ENCODE measurements at places on chromosomes 7 and 10.

- no peak for DNase-seq
Measured at GRCh38 chr7:36862771-36863261, 138.5 kb upstream of the AOAH start.

- no peak for DNase-seq
Measured at GRCh38 chr7:841943-842342, 9.7 kb downstream of the SUN1 start.

- DNase-seq: no peak
Measured at GRCh38 chr7:151700586-151701165, 176.2 kb downstream of the PRKAG2 start.

DNA sequence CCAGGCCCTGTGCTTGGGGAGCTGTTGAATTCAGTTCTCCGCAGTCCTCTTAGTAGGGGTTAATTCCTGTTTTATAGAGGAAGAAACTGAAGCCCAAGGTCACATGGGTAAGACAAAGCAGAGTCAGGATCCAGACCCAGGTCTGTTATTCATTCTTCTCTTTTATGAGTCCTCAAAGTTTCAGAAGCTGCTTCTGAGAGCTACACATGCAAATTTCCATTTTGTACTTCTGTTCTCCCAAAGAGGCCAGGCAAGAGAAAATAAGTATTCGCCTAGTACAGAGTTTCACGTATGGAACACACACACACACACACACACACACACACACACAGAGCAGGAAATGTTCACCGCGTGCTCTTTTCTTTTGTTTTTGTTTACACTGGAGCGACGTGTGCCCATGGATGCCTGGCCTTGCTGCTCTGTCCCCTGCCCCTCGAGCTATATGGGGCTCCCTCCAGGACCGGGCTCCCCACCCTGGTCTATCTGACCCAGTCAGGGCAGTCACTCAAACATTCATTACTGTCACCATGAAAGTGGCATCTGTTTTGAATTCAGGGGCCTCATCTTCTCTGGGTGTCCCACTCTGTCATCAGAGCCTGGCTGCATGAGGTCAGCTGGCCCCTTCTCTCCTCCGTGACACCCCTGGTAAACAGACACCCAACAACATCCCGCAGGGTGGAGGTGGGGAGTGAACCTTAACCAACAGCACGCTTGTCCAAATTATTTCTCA, 84.4 kb downstream of the TNS3 start:
- no peak for DNase-seq

DNA sequence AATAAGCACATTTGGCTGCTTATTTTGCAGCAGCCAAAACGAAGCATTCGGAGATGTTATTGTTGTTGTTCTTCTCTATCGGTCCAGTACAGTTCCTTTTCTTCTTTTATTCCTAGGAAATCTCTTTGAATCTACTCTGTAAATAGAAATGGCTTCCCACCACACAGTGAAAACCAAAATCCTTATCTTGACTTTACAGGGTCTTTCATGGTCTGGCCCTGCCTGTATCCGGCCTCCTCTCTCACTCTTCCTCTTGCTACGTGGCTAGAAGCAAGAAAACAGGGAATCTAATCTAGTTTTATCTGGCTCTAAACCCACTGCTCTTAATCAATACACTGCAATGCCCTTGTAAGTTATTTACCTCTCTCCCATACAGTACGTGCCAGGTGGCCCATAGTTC, 926.0 kb upstream of the C7orf33 start:
- no peak for DNase-seq

DNA sequence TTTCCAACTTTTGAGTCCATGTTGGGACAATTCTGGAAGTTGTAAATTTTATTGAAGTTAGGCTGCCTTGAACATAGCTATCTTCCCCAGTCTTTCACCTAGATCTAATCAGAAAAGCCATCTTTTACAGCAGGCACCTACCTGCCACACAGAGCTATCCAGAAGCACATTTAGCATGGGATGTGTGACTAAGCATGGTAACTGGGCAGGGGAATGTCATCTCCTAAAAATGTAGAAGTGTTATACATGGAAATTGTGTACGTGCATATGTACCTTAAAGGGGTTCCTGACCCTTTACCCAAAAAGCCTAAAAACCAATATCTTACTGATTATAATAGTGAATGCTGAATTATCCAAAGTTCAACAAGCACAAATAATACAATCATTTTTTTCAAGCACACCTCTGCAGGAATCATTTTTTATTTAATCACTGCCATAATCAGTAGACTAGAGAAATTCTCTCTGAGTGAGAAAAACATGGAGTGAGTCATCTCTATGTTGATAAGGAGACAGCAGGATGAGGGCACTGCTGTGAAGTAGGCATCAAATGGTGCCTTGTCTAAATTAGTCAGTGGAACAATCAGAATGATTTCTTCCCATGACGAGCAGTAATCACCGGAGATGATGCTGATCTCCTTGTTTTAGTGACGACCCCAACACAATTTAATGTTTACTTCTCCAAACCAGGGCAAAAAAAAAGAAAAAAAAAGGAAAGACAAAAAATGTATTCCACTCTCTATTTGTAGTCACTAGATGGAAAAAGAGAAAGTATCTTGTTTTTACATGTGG, 75.9 kb downstream of the SORBS1 start:
- no peak for DNase-seq

DNA sequence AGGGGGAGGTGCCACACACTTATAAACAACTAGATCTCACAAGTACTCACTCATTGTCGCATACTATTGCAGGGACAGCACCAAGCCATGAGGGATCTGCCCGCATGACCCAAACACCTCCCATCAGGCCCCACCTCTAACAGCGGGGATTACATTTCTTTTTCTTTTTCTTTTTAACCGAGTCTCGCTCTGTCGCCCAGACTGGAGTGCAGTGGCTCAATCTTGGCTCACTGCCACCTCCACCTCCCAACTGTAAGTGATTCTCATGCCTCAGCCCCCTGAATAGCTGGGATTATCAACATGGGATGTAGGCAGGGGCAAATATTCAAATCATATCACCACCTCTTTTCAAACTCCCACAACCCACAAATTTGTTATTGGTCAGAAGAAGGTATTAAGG, 76.7 kb downstream of the SKAP2 start:
- DNase-seq: no peak

DNA sequence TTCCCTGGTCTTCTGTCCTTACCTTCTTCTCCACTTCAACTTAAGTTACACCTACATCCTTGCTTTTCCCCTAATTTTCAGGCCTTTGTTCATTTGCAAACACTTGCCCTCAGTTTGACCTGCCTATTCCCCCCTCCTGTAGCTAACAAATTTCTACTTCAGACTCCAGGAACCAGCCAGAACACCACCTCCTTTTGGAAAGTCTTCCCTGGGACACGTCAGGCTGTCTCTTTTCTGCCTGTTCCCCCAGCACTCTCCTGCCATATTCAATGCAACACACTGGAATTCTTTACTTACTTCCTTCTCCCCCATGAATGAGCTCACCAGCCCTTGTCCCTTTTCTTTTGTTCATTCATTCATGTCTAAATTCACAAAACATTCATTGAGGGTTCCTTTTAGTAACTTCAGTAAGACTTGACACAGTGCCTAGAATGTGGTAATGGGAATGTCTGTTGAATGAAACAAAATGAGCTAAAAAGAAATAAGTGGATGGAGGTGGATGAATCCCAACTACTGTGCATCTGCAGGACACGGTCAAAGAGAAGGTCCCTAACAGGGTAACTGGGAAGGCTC, 478.0 kb downstream of the KCNMA1 start:
- no peak for DNase-seq

GRCh38 chr7:43248961-43249822, 136.7 kb downstream of the HECW1 start:
- no peak for DNase-seq

DNA sequence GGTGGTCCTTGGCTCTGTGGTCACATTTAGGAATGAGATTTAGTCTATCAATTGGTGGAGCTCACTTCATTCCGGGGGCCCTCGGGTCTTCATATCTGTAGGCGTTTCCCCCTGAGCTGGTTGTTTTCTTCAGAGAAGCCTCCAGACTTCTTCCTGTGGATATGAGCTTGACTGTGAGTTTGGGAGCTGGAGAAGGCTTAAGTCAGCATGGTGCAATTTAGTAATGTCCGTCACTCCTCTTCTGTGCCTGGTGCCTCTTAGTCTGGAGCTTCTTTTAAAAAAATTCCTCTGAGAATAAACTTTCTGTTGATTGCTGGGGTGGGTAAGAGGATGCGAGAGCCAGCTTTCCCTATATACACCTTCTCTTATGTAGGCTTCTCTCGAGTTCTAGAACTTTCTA, 40.2 kb downstream of the HECW1 start:
- DNase-seq: no peak

- no peak for DNase-seq
Measured at GRCh38 chr7:113915956-113916355, 2.9 kb downstream of the PPP1R3A start.

- DNase-seq: no peak
Measured at GRCh38 chr7:22884911-22885788, 62.5 kb upstream of the TOMM7 start.

DNA sequence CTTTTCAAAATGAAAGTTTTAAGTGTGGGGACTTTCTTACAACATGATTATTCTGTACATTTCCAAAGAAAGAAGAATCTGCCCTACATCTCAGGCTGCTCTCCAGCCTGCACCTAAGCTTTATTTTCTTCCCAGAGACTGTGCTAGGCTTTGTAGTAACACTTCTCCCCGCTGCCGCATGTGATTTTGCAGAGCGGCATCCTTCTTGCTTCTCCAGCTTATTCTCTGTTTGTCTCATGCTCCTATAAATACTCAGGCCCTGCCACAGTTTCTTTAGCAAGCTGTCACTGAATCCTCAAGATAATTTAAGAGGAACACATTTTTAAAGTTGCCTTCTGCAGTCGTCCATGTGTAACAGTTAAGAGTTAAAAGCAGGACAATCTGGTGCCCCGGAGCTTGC, 53.5 kb downstream of the INSYN2A start:
- no peak for DNase-seq

- no peak for DNase-seq
Measured at GRCh38 chr10:44291091-44291490, 93.8 kb downstream of the CXCL12 start.

DNA sequence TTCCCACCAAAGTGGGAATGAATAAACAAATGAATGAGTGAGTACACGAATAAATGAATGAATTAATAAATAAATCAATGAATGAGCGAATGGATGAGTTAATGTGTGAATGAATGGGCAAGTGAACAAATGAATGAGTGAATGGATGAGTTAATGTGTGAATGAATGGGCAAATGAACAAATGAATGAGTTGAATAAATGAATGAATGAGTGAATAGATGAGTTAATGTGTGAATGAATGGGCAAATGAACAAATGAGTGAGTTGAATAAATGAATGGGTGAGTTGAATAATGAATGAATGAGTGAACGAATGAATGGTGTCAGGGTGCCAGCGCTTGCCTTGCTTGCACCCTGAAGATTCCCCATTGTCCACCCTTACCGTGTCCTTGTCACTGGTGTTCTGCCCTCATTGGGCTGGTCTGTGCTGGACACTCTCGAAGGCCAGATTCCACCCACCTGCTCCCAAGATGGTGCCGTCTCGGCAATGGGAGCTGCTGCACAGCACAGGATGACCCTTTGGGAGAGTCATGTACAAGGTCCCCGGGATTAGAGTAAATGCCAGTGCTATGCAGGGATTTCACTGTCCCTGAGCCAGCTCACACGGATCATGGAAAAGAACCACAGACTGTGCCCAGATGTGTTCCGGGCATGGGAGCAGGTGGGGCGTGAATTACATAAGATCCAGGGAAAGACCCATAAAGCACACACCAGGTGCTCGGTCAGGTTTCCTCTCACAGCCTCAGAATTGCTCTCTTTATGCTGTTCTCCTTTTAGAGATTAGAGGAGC, 83.2 kb downstream of the CAMK1D start:
- DNase-seq: no peak

- no peak for DNase-seq
Measured at GRCh38 chr7:69657331-69657730, 59.1 kb downstream of the AUTS2 start.

DNA sequence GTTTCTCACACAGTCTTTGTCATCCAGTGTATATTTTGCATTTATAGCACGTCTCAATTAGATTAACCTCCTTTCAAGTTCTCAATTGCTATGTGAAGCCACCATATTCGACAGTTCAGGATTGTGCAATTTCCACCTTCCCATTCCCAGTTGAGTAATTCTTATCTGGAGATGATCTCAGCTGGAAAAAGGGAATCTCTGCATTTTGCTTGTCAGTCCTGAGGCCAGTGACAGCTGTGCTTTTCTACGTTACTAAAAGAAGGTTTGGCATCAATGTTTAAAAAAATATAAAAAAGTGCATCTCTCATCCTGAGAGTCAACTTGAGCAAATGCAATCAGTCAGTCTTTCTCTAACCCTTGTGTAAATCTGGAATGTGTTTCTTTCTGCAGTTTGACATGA, 247.7 kb downstream of the PRKG1 start:
- no peak for DNase-seq

DNA sequence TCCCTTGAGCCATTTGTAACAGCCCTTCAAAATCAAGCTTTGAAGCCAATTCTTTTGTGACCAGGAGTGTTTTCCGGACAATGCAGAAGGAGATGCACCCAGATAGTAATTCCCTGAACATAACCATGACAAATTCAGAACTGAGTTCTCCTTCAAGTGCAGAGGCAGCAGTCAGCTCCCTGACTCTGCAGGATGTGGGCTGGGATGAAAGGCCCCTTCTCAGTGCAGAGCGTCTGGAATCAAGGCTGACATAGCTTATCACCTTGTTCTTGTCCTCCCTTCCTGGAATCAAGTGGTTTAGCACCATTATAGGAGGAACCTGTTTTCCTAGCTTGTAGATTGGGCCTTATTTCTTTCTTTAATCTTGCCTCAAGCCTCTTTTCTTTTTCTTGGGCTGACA, 143.4 kb downstream of the SORCS3 start:
- no peak for DNase-seq

- DNase-seq: no peak
Measured at GRCh38 chr7:140638173-140638791, 2.3 kb downstream of the DENND2A start.

- no peak for DNase-seq
Measured at GRCh38 chr7:31775556-31775955, 88.5 kb downstream of the PPP1R17 start.

DNA sequence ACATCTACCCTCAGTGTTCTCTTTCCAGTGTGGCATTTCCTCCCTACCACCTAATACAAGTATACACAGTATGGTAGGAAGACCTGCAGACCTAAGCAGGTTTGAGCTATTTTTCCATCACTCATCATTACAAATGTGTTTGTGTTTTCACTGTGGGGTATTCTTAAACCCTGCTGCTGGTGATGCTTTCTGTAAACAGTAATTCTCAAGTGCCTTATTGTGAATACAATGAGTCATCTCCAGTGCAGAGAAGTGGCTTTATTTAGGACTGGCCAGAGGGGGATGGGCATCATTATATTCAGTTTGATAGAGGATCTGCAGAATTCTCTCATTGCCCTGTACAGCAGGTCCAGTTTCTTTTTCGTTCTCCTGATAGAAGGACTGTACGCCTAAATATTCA, 63.7 kb downstream of the GRM8 start:
- no peak for DNase-seq
